ENCODE measurements at places on chromosomes 5 and 9.

DNA sequence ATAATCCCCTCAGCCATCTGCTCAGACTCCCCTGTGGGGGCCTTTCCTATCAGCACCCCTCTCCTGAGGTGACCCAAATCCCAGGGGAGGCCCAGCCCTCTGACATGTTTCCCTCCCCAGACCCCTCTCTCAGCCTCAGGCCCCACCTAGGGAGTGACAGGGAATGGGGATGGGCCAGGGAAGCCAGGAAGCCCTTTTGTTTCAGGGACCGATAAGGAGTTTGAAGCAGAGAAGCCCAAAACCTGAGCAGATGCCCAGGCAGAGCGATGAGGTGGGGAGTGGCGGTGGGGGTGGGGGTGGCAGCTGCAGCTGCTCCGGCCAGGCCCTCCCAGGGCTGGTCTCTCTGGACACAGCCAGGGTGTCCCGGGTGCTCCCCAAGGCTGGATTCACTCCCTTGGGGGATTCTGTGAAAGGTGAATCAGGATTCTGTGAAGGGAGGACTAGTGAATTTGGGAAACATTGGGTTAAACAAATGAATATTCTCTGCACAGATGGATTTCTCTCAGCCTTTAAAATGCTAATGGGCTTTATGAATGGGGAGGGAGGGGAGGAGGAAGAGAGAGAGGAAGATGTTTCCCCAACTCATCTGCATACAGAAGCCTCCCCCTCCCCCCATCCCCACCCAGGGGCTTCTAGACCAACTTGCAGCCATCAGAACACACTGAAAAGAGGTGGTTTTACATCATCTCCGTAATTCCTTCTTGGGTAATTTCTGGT is 17.4 kb downstream of the AKNA start:
- peaks cover 98% of the 10 kb centered on the region for H3K4me1 ChIP-seq
- no peaks in the 10 kb centered on the region for H3K27me3 ChIP-seq
- peaks cover 79% of the 10 kb centered on the region for H3K36me3 ChIP-seq

GRCh38 chr5:53076014-53076583 is 33.5 kb downstream of the MOCS2 start:
- no peaks in the 10 kb centered on the region for H3K27me3 ChIP-seq
- H3K4me3 ChIP-seq = no peak overlapping the region
- no peak for DNase-seq
- no peak overlapping the region for H3K27ac ChIP-seq
- no peaks in the 10 kb centered on the region for H3K36me3 ChIP-seq

DNA sequence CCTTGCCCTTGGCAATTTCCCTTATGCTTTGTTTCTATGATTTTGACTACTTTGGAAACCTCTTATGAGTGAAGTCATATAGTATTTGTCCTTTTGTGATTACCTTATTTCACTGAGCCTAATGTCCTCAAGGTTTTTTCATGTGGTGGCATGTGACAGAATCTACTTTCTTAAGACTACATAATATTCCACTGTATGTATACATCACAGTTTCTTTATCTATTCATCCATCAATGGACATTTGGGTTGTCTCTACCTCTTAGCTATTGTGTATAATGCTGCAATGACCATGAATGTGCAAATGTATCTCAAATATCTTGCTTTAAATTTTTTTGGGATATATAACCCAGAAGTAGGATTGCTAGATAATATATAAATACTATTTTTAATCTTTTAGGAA is 96.4 kb upstream of the ALDH1A1 start:
- H3K27me3 ChIP-seq = no peaks in the 10 kb centered on the region
- no peaks in the 10 kb centered on the region for H3K36me3 ChIP-seq
- H3K4me1 ChIP-seq = no peaks in the 10 kb centered on the region
- no peak overlapping the region for H3K27ac ChIP-seq
- no peak for DNase-seq
- no peak overlapping the region for H3K4me3 ChIP-seq

DNA sequence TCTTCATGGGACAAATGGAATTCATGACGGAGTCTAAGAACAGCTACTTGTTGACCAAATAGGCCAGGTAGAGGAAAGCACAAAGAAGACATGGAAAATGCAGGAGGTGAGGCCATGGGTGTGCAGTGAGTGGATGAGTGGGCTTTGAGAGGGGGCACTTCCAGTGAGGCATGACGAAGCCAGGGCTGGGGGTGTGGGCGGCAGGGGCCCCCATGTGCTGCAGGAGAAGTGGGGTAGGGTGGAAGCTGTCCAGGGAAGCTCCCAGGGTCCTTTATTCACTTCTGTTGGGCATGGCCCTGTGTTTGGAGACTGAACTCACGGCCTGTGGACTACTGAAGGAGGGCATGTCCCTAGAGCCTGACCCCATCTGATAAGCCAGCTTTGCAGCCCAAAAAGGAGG is 127.6 kb upstream of the SLC25A48 start:
- no peak overlapping the region for H3K27ac ChIP-seq
- H3K4me3 ChIP-seq = no peak overlapping the region

DNA sequence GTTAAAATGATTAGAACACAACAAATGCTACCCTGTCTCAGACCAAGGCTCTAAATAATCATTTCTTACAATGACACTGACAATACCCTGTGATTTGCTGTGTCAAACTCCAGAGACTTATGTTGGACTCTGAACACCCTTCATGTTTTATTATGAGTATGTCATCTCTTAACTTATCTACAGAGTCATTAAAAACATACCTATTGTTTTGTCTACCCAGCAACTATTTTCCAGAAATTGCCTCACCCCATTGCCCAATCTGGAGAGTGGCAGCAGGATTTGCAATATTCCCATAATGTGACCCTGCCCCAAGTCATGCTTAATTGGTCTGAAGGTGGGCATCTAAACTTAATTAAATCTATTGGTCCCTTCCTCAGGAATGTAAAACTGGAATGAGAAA is 23.0 kb upstream of the KIF2A start:
- no peak for DNase-seq
- no peaks in the 10 kb centered on the region for H3K27me3 ChIP-seq
- H3K4me1 ChIP-seq = no peaks in the 10 kb centered on the region
- no peak overlapping the region for H3K27ac ChIP-seq
- no peaks in the 10 kb centered on the region for H3K36me3 ChIP-seq

GRCh38 chr5:170136506-170136905 is 30.8 kb downstream of the FOXI1 start:
- H3K27me3 ChIP-seq = no peaks in the 10 kb centered on the region
- H3K27ac ChIP-seq = no peak overlapping the region
- no peaks in the 10 kb centered on the region for H3K36me3 ChIP-seq
- no peak for DNase-seq
- H3K4me1 ChIP-seq = peaks cover 7% of the 10 kb centered on the region

GRCh38 chr9:85142968-85143367 is 473.4 kb downstream of the NTRK2 start:
- H3K27ac ChIP-seq = no peak overlapping the region
- DNase-seq = no peak
- no peaks in the 10 kb centered on the region for H3K36me3 ChIP-seq
- H3K4me1 ChIP-seq = no peaks in the 10 kb centered on the region

DNA sequence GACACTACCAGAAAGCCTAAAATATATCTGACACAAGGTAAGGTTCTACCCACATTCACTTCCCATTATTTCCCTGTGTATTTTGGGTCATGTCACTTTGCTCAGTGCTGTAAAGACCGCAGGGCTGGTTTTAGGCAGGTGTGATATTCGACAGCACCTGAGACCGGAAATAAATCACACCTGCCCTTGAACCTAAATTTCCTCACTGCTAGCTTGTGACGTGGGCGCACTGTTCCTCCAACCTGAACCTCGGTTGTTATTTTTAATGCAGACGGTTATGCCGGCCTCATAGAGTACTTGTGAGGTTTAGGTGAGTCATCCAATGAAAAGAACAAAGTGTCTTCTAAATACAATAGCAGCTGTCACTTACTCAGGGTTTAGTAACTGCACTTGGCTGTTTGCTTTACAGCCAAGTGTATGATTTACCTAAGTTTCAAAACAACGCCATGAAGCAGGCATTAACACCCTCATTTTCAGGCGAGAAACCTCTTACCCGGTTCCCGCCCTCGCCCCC is 20.7 kb upstream of the ZNF782 start:
- H3K4me1 ChIP-seq = peaks cover 27% of the 10 kb centered on the region
- H3K36me3 ChIP-seq = no peaks in the 10 kb centered on the region
- H3K27ac ChIP-seq = no peak overlapping the region

GRCh38 chr5:172805736-172806255 is 28.3 kb upstream of the ERGIC1 start:
- no peaks in the 10 kb centered on the region for H3K36me3 ChIP-seq
- H3K27ac ChIP-seq = peak overlapping the region; percentile 96
- H3K4me1 ChIP-seq = peaks cover 38% of the 10 kb centered on the region

DNA sequence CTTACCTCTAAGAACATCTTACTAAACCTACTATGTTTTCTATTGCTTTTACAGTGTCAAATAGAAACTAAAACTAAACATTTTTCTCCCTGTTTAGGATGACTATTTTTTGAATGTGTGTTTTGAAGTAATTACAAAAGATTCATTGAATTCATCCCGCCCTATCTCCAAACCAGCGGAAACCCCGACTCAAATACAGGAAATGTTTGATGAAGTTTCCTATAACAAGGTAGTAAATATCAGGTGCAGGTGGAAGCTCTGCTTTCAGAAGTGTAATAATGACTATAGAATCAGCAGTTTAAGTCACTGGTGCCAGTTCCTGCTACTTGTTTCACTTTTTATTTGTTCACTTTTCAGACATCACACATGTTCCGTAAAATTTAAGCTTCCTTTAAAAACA is 20.0 kb downstream of the ERAP2 start:
- no peak overlapping the region for H3K27ac ChIP-seq
- H3K4me1 ChIP-seq = peaks cover 9% of the 10 kb centered on the region
- H3K4me3 ChIP-seq = peak overlapping the region; percentile 75
- peak; percentile 58 for DNase-seq

DNA sequence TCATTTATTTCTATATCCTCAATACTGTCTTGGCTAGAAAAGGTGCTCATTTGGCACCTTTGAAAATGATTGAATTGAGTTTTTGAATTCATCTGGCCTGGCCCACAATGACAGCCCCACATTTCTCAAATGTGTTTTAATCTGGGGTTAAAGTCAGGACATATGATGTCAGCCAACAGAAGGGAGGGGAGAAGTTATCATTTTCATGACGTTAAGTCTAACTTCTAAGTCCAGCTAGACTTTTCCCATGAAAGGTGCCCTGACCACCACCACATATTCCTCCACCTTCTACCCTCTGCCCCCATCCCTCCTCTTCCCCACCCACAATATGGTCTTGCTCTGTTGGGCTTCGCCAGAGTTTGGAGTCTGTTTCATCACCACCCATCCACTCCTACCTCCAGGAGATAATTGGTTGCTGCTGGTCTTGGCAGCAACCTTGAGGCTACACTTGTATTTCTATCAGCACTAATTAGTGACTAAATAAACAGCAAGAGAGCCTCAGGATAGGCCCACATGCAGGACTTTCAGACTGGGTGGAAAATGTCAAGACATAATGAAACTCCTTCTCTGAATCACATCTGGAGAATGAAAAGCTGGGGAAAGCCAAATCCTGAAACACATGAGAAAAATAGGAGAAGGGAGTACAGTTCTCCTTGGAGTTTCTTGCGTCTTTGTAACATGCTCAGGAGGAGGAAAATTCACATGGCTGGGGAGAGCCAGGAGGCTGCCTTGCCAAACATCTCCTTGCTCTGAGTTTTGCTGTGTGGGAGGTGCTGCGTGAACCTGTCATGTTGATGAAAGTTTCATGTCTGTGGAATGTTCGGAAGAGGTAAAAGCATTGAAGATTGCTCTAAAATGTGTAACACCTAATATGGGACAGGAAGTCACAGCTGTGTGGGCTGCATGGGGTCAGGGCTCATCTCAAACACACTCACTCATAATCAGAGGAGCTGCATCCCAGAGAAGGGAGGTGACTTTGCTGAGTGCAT is 544.7 kb upstream of the KLF4 start:
- no peaks in the 10 kb centered on the region for H3K27me3 ChIP-seq
- H3K36me3 ChIP-seq = no peaks in the 10 kb centered on the region
- no peak overlapping the region for H3K4me3 ChIP-seq
- no peak overlapping the region for H3K27ac ChIP-seq

DNA sequence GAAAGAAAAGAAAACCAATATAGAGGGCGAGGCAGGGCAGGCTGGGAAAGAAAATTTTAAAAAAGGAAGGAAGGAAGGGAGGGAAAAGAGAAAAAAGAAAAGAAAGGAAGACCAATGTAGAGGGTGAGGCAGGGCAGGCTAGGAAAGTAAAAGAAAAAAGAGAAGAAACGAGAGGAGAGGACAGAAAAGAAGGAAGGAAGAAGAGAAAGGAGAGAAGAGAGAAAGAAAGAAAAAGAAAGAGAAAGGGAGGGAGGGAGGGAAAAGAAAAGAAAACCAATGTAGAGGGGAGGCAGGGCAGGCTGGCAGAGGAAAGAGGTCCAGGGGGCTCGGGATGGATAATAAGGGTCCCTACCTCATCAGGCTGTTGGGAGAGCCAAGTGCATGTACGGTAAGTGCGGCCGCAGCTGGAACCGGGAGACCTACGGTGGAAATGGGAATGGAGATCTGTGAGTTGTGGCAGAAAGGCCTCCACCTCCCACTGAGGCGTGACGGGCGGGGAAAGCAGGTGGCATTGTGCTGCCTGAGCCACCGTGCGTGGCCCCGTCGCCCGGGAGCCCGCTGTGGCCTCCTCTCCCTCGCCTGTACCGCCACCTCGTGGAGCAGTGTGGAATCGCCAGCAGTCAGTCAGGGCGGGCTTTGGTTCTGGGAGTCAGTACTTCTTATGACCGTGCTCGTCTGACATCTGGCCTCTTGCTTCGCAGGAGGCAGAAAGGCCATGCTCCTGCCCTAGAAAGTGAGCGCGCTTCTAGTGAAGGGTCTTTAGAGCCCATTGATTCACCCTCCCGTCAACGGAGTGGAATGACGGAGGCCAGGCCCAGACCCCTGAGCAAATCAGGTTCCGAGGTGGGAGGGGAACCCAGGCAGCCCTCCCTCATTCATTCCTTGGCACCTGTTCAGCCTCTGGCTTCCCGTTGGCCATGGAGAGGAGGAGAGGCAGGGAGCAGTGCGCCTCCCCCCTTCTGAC is 10.4 kb upstream of the NHP2 start:
- no peak overlapping the region for H3K4me3 ChIP-seq
- peaks cover 9% of the 10 kb centered on the region for H3K4me1 ChIP-seq
- DNase-seq = peak; percentile 75
- H3K36me3 ChIP-seq = no peaks in the 10 kb centered on the region
- peaks cover 6% of the 10 kb centered on the region for H3K27me3 ChIP-seq

DNA sequence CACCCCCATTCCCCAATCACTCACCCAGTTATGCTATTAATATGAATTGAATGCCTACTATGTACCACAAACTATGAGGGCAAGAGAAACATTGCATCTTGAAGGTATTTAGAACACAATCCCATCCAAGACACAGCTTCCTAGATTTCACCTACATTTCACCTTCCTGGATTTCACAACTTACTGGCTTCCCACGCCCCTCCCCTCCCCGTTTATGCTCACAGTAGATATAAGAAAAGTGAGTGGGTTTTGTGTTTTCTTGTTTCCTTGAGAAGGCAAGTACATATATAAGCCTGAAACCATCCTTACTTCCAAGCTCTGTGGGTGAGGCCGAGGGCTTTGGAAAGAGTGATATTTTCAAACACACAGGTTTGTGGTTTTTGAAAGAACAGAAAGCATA is 465.0 kb downstream of the BNC2 start:
- H3K4me3 ChIP-seq = no peak overlapping the region
- peaks cover 23% of the 10 kb centered on the region for H3K4me1 ChIP-seq
- no peaks in the 10 kb centered on the region for H3K36me3 ChIP-seq
- no peaks in the 10 kb centered on the region for H3K27me3 ChIP-seq
- H3K27ac ChIP-seq = no peak overlapping the region
